ENCODE measurements at places on chromosomes 7 and 10.

- no peaks in the 10 kb centered on the region for H3K27me3 ChIP-seq
- no peaks in the 10 kb centered on the region for H3K36me3 ChIP-seq
- no peak overlapping the region for H3K27ac ChIP-seq
- H3K4me3 ChIP-seq: no peak overlapping the region
- peaks cover 49% of the 10 kb centered on the region for H3K4me1 ChIP-seq
Observed at GRCh38 chr7:927031-927671, 27.3 kb downstream of the ADAP1 start.

DNA sequence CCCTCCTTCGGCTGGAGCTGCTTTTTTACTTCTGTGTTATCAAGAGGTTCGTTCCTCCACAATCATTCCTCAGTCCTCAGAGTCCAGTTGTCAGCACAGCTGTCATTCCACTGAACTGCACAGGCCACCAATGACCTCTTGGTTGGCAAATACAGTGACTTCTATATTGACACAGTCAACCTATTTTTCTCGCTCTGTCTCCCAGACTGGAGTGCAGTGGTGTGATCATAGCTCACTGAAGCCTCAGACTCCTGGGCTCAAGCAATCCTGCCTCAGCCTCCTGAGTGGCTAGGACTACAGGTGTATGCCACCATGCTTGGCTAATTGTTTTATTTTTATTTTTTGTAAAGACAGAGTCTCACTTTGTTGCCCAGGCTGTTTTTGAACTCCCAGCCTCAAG is 27.7 kb downstream of the CRCP start:
- H3K27me3 ChIP-seq: no peaks in the 10 kb centered on the region
- H3K27ac ChIP-seq: no peak overlapping the region
- peaks cover 89% of the 10 kb centered on the region for H3K36me3 ChIP-seq
- peaks cover 80% of the 10 kb centered on the region for H3K4me1 ChIP-seq
- H3K4me3 ChIP-seq: no peak overlapping the region
- DNase-seq: no peak

- no peaks in the 10 kb centered on the region for H3K4me1 ChIP-seq
- H3K4me3 ChIP-seq: no peak overlapping the region
- DNase-seq: no peak
- H3K27me3 ChIP-seq: no peaks in the 10 kb centered on the region
- H3K36me3 ChIP-seq: no peaks in the 10 kb centered on the region
Observed at GRCh38 chr10:32459051-32459698, 13.2 kb downstream of the CCDC7 start.

GRCh38 chr7:96116173-96116572 is 205.7 kb downstream of the SLC25A13 start:
- no peak overlapping the region for H3K27ac ChIP-seq
- no peaks in the 10 kb centered on the region for H3K36me3 ChIP-seq
- H3K4me3 ChIP-seq: no peak overlapping the region

- H3K36me3 ChIP-seq: no peaks in the 10 kb centered on the region
- no peak overlapping the region for H3K27ac ChIP-seq
- H3K4me3 ChIP-seq: no peak overlapping the region
- no peaks in the 10 kb centered on the region for H3K4me1 ChIP-seq
- DNase-seq: no peak
Observed at GRCh38 chr10:20535897-20536881, 360.9 kb downstream of the NEBL start.

GRCh38 chr7:7996568-7996967 is 28.0 kb downstream of the GLCCI1 start:
- H3K27ac ChIP-seq: no peak overlapping the region
- no peaks in the 10 kb centered on the region for H3K27me3 ChIP-seq
- no peaks in the 10 kb centered on the region for H3K36me3 ChIP-seq
- H3K4me1 ChIP-seq: no peaks in the 10 kb centered on the region
- no peak for DNase-seq

- peaks cover 14% of the 10 kb centered on the region for H3K4me1 ChIP-seq
- no peaks in the 10 kb centered on the region for H3K27me3 ChIP-seq
- no peak overlapping the region for H3K27ac ChIP-seq
- no peak overlapping the region for H3K4me3 ChIP-seq
Observed at GRCh38 chr10:132326925-132327324, 5.1 kb upstream of the LRRC27 start.

DNA sequence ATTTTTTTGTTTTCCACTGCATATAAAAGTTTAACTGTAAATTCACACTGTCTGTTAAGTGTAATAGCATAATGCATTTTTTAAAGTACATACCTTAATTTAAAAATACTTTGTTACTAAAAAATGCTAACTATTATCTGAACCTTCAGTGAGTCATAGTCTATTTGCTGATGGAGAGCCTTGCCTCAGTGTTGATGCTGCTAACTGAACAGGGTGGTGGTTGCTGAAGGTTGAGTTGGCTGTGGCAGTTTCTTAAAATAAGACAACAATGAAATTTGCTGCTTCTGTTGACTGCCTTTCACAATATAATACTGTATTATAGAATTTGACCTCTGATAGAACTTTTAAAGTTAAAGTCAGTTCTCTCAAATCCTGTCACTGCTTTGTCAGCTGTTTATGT is 72.3 kb upstream of the GATAD1 start:
- no peaks in the 10 kb centered on the region for H3K36me3 ChIP-seq
- H3K27ac ChIP-seq: no peak overlapping the region
- no peak for DNase-seq
- no peaks in the 10 kb centered on the region for H3K4me1 ChIP-seq
- no peak overlapping the region for H3K4me3 ChIP-seq

- no peak for DNase-seq
- no peak overlapping the region for H3K4me3 ChIP-seq
- H3K27ac ChIP-seq: no peak overlapping the region
- H3K27me3 ChIP-seq: no peaks in the 10 kb centered on the region
Observed at GRCh38 chr10:28190196-28190595, 112.7 kb downstream of the MPP7 start.

- no peak overlapping the region for H3K4me3 ChIP-seq
- H3K36me3 ChIP-seq: no peaks in the 10 kb centered on the region
- no peaks in the 10 kb centered on the region for H3K27me3 ChIP-seq
- peaks cover 5% of the 10 kb centered on the region for H3K4me1 ChIP-seq
- no peak for DNase-seq
Observed at GRCh38 chr10:91622601-91623000, 10.3 kb downstream of the PPP1R3C start.

- no peak for DNase-seq
- H3K36me3 ChIP-seq: no peaks in the 10 kb centered on the region
- no peak overlapping the region for H3K4me3 ChIP-seq
- H3K27ac ChIP-seq: no peak overlapping the region
- no peaks in the 10 kb centered on the region for H3K27me3 ChIP-seq
Observed at GRCh38 chr10:130746311-130746710, 565.2 kb downstream of the TCERG1L start.

DNA sequence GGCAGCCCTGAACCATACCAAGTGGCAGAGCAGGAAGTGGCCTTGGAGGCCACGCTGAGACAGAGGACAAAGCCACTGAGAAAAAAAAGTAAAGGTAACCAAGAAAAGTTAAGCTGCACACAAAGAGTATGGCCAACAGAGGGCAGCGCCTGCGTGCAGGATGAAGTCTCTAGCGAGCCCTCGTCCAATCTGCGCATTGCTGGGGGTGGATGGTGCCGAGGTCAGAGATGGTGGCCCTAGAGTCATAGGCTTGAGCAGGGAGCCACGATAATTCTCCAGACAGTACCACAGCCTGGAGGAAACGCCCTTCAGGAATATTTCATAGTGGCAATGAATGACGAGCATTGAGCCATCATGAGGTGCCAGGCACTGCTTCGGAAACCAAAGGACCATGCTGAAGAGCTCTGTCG is 9.7 kb downstream of the ATP6V0E2 start:
- H3K27ac ChIP-seq: no peak overlapping the region
- DNase-seq: no peak
- no peaks in the 10 kb centered on the region for H3K36me3 ChIP-seq
- H3K4me1 ChIP-seq: peaks cover 41% of the 10 kb centered on the region
- H3K4me3 ChIP-seq: no peak overlapping the region

DNA sequence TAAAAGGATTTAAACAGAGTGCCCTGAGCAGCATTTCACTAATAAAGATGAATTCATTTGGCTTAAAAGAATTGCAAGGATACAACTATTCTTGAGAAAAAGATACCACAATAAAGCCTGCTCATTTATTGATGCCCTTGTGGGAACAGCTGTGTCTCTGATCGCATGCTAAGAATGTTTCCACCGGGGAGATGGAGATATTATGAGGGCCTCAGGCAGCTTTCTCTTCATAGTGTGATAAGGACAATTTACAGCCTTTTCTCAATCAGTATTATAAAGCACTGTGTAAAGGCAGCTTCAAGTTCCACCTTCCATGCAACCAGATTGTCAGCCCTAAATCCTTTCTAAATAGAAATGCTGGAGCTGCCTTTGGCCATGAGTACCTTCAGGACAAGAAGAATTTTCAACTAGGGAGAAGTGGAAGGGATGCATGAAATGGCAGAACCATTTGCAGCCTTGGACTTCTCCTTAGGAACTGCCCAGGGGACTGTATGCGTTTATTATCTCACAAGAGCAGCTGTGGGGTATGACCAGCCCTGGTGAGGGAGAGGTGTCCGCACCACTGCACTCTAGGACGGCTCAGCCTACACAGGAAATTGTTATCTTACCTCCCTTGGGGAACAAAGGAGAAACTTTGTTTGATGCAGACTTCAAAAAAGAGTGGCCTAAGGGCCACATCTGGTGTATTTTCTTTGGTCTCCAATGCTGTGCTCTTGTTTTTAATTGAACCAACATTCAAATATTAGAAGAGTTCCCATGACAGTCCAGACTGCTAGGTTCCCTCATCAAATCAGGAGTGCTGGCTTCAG is 116.9 kb upstream of the PCGF5 start:
- no peaks in the 10 kb centered on the region for H3K4me1 ChIP-seq
- H3K27me3 ChIP-seq: peaks cover 32% of the 10 kb centered on the region
- H3K27ac ChIP-seq: no peak overlapping the region
- DNase-seq: no peak
- no peaks in the 10 kb centered on the region for H3K36me3 ChIP-seq
- H3K4me3 ChIP-seq: no peak overlapping the region

DNA sequence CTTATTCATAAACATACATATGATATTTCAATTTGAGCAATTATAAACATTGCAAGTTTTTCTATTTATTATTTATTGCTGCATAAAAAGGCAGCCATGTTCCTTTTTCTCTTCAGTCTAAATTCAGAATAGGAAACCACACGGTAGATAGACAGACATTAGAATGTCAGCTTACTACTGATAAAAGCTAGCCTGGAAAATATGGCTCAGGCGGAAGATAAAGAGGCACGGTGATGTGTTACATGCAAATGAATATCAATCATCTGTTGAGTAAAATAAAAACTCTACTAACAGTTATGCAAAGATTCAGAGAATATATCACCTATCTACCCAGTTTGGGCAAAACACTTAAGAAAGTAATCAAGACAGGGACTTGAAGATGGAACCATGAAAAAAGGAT is 73.5 kb upstream of the PDSS1 start:
- H3K4me3 ChIP-seq: no peak overlapping the region
- H3K27me3 ChIP-seq: no peaks in the 10 kb centered on the region
- no peak overlapping the region for H3K27ac ChIP-seq
- no peak for DNase-seq
- H3K36me3 ChIP-seq: no peaks in the 10 kb centered on the region

DNA sequence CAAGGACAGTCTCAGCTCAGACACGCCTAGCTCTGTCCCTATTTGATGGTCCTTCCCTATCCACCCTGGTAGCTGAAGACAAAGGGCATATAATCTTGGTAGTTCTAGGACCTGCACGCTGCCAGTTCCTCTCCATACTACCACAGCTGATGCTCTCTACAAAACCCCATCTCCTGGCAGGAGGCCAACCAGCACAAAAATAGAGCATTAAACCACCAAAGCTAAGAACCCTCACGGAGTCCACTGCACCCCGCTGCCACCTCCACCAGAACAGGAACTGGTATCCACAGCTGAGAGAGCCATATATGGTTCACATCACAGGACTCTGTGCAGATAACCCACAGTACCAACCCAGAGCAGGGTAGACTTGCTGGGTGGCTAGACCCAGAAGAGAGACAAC is 299.4 kb downstream of the LRRTM3 start:
- DNase-seq: no peak
- H3K4me3 ChIP-seq: no peak overlapping the region
- no peak overlapping the region for H3K27ac ChIP-seq
- no peaks in the 10 kb centered on the region for H3K36me3 ChIP-seq

GRCh38 chr7:154308928-154309327 is 256.7 kb downstream of the DPP6 start:
- DNase-seq: no peak
- H3K27ac ChIP-seq: no peak overlapping the region
- no peaks in the 10 kb centered on the region for H3K36me3 ChIP-seq
- H3K27me3 ChIP-seq: no peaks in the 10 kb centered on the region
- H3K4me1 ChIP-seq: no peaks in the 10 kb centered on the region

DNA sequence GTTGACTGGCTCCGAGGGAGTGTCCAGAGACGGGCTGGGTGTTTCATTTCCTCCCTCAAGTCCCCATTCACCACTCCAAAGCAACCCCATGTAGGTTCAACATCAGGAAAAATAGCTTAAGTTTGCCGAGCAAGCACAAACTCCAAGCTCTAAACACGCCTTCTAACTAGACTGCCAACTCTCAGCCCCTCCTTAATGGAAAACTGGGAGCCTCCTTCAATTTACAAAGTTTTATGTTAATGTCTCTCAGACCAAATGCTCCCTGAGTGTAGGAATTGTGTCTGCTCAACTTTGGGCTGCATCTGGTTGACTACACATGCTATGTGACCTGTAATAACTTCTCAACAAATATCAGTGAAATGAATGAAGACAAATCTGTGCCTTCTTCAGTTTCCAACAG is 87.5 kb downstream of the FAM204A start:
- H3K27me3 ChIP-seq: peaks cover 29% of the 10 kb centered on the region
- no peaks in the 10 kb centered on the region for H3K36me3 ChIP-seq
- H3K27ac ChIP-seq: no peak overlapping the region
- no peak for DNase-seq
- H3K4me1 ChIP-seq: no peaks in the 10 kb centered on the region

DNA sequence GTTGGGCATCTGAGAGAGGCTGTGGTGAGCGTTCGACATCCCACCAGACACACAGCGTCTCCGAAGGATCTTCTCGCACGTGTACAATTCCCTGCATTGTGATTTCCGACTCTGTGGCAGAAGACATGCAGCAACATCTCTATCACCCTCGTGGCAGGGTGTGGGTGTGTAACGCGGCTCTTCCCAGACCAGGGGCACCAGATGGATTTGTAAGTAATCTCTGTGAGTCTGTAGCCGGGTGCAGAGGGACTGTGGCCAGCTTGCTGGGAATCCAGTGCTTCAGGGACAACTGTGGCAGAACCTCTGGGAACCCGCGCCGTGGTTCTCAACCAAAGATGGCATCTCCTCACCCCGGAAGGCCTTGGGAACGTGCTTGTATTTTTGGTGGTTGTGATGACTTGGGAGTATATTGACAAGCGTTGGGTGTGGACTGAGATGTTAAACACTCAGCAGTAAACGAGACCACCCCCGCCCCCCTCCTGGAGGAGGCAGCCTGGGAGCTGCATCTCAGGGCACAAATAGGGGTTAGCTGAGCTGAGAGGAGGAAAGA is 21.2 kb downstream of the FOXL3 start:
- no peak overlapping the region for H3K4me3 ChIP-seq
- no peaks in the 10 kb centered on the region for H3K36me3 ChIP-seq
- peaks cover 13% of the 10 kb centered on the region for H3K27me3 ChIP-seq
